PC-3 (cell line): ENCODE measurements at places on chromosomes 12 and 14. TPM values are rescaled to one million over a fixed set of nuclear protein-coding genes. Genes with fewer than 3 reads are reported as not detected.
A peak's percentile ranks its signal among the peaks of the same experiment; 100 is the strongest.

DNA sequence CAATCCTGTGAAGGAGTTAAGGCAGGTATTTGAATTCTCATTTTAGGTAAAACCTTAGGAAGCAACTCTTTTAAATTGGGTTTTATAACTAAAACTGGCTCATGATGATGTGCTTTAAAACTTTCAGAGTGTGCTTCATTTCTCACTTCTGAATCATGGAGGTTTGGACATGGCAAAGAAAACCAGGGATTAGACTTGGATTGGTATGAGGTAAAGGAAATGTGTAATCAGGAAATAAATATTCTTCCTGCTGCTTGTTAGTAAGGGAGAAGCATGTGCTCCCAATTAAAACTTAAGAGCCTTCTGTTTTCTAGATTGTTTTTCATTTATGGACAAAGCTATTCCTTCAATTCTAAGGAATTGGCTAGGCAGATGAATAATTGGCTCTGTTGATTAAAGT lies 57.4 kb downstream of the FBXO33 start:
- peak; percentile 28 for DNase-seq

- no peak for DNase-seq
These were observed 78.7 kb downstream of the FZD10 start for GRCh38 chr12:130240831-130241590.

GRCh38 chr12:19482036-19482435 lies 42.7 kb downstream of the AEBP2 start:
- no peak for DNase-seq

GRCh38 chr14:103530390-103530789 lies 1.4 kb downstream of the TRMT61A start:
- DNase-seq, result peak; percentile 32

GRCh38 chr14:56812364-56813141 lies 2.3 kb upstream of the OTX2 start:
- no peak for DNase-seq

GRCh38 chr14:27929797-27930347 lies 836.7 kb upstream of the FOXG1 start:
- DNase-seq, result no peak

DNA sequence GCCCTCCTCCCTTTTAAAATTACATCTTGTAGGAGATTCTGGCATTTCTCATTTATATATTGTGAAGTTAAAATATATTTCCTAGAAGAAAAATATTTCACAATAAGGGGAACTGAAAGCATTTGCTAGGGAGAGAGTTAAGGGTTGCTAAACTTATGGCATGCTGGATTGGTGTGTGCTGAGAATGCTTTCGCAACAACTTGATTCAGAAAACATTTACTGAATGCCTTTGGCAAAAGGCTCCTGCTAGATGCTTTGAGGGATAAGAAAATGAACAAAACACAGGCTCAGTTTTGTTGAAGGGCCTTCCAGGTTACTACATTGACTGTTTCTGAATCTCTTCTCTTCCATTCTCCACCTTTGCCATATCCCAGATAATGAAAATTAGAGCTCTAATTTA lies 67.5 kb downstream of the DIP2B start:
- DNase-seq, result peak; percentile 58

DNA sequence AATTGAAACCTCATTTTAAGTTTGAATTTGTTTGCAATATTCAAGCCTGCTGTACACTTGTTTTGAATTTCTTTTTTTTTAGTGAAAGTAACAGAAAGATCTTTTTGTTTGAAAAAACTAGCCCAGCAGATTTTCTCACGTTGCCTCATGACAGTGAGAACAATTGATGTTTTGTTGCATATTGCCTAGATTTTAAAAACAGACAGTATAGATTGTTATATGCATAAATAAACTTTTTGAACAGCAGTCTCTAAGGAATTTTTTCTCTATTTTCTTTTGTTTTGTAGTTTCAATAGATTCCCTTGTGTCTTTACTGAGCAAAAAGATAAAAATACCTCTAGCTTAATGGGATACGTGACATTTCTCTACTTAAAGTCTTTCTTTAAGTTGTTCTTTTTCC lies 15.4 kb downstream of the OR6C6 start:
- no peak for DNase-seq

- DNase-seq, result no peak
These were observed 5.7 kb downstream of the TPCN1 start for GRCh38 chr12:113226696-113227568.

DNA sequence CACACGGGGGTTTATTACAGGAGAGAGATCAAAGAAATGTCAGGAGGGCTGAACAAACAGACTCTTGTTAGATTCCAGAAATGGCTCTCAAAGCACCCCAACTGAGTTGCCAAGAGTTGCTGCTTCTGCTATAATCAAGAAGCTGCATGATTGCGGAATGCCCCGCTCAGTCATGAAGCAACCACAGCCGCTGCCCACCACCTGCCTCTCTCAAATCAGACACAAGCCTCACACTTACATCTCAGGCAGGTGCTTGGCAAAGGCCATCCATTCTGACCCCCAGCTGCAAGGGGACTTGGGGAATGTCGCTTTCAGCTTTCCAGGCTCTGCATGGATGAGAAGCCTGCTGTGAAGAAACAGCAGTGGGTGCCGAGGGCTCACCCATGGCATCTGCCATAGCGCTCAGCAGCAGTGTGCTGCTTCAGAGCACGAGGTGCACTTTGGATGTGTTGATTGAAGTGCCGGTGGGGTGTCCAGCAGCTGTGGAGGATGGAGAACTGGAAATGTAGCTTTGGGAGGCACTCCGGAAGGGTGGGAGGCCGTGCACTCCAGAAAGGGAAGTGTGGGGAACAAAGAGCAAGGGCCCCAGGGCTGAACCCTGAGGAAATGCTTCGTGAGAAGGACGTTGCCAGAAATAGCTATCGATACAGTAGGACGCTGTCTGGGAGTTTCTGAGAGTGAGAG lies 37.7 kb downstream of the LRRC74A start:
- DNase-seq, result no peak

DNA sequence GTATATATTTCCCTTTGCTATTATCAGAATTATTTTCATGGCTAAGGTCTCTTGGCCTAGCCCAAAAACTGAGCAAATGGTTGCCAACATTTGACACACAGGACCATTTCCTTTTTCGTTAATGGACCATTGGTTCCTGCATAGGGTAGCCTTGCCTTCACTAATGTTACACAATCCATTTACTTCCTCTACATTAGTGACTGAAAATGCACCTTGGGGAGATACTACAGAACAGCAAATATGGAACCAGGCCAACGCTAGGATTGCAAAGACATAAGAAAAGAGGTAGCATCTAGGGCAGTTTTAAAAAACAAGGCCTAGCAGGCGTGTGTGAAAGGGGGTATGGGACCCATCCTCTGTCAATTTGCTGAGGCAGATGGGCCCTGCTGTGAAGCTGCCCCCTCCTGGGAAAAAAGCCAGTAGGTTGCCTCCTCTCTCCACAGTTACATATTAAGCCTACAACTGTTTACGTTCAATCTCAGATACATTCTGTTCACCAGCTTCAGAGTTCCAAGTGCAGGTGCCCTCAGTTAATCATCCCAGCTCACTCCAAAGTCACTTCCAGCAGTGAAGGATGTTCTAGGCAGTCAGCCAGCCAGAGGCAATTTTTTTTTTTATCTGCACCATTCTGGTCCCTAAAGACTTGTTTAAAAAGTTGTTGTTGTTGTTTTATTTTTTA lies 15.0 kb downstream of the AQP6 start:
- DNase-seq, result no peak

- DNase-seq, result peak; percentile 61
These were observed 5.1 kb upstream of the SPATA7 start for GRCh38 chr14:88380405-88380804.

DNA sequence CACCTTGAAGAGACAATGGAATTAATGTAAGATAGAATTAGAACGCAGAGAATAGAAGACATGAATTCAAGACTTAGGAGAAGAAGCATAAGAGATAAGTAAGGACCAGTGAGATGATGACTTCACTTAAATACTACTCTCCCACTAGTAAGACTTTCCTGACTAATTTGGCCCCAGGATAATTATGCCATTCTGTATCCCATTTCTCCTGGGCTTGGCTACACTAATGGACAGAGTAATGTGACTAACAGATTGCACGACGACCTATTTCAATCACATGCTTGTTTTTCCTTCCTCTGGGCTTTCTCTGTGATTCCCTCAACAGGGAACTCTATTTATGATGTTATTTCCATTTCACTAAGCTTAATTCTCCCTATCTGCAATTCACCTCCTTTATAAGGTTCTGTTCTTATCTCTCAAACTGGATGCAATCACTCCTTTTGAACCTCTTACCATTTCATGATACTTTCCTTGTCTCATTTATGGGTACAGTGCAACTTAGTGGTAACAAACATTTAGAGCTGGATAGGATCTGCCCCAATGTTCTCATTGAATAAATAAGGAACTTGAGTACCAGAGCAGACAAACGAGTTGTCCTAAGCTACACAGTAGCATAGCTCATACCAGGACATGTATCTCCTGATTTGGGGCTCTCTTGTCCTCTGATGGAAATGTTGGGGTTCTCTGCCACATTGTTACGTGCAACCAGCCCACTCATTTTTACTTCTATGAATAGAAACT lies 102.7 kb downstream of the BTG1 start:
- DNase-seq, result peak; percentile 33

DNA sequence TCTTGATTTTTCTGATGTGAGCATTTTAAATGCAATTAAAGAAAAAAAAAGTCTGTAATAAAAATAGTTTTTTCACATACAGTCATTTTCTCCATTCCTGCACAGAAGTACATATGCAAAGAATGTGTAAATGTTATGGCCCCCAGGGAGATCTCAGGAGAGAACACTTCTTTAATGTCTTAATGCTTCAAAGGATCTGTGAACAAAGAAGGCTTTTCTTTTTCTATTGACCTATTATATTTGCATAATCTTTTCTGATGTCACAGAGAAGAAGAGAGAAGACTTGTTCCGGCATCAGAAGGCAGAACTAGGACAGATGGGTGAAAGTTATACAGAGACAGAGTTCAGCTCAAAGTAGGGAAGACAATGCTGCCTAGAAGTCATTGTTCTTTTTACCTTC lies 413.5 kb upstream of the STXBP6 start:
- no peak for DNase-seq

DNA sequence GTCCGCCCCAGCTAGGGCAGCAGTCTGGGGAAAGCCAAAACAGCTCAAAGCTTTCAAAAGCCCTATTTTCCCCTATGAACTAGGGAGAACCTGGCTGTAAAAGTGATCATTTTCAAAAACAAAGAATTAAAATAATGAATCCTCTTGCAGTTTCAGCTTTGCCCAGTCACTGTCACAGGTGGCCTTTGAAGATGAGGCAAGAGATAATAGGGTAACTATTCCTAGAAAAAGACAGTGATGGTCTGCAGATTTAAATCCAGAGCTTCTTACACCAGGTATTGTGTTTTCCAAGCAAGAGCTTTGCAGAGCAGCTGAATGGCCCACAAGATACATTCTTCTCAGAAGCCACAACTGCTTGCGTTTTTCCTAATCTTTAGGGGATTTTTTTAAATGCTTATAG lies 80.2 kb upstream of the NUDT4 start:
- DNase-seq, result no peak

DNA sequence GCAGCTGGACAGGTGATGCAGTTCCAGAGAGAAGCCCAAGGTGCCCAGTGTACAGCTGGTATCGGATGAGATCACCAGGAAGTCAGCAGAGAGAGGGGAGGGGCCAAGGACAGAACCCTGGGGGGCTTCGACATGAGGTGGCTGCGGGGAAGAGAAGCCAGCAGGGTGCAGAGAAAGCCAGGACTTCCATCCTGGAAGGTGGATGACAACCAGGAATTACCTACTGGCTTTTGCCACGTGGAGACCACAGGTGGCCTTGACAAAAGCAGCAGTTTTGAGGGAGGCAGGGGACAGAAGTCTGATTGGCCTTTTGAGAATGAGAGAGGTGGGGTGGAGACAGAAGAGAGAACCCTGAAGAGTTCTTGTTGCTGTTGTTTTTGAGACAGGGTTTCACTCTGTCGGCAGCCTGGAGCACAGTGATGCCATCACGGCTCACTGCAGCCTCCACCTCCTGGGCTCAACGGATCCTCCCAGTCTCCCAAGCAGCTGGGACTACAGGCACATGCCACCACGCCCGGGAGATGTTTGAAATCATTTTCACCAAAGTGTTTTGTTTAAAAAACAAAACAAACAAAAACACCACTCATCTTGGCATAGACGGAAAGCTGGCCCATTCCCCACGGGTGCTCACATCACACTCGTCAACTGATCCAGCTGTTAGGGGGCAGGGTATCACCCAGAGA lies 35.2 kb downstream of the CDC42BPB start:
- DNase-seq, result no peak

- peak; percentile 35 for DNase-seq
These were observed 77.5 kb downstream of the LRRC9 start for GRCh38 chr14:59997449-59997848.

DNA sequence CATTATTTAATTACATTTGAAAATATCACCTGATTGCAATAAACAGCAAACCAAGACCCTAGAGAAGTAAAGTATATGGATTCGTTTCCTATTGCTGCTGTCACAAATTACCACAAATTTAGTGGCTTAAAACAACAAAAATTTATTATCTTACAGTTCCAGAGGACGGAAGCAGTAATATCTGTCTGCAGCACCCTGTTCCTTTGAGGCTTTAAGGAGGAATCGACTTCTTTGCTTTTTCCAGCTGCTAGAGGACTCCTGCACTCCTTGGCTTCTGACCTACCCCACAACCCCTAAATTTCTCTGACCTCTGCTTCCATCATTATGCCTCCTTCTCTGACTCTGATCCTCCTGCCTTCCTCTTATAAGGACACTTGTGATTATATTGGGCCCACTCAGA lies 23.8 kb upstream of the PPM1A start:
- no peak for DNase-seq

GRCh38 chr12:42586268-42586667 lies 3.3 kb downstream of the PRICKLE1 start:
- DNase-seq, result no peak

DNA sequence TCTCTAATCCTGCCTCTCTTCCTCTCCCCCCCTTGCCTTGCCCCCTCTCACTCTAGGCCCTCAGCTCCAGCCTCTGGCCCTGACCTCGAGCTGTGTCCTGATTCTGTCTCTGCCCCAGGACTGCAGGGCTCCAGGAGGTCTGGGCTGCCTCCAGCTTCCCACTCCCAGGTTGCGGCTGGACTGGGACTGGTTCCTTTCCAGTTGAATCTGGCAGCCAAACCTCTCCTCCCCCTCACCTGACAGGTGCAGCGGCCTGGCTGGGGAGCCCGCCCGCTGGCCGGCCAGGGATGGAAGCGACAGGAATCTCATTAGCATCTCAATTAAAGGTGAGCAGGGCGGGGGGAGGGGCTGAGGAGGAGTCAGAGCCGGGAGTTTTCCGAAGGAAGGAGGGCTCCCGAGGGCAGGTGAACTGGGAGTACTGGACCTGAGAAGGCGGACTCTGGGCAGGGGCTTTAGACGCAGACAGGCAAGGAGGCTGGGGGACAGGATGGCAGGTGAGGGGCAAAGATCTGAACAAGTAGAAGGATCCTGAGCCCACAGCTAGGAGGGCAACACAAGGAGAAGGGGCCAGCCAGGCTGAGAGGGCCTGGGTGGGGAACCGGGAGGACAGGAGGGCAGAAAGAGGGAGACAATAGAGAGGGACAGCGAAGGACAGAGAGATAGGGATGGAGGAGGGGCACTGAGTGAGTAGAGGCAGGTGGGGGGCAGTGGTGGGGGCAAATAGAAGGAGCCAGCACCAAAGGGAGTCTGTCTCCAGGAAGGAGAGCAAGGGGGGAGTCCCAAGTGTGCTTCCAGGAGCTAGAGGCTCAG lies at the start of gene SCNN1A:
Gene SCNN1A (minus strand): TSS at position 295 of the 810 bp plus-strand sequence. CDS start 780 bp downstream, outside the sequence.
- no peak for DNase-seq

SERPINA10 gene
- total RNA-seq, result not detected in 2 replicates

RPGRIP1 gene
- 0.33 TPM in 1 of 2 replicates, not detected in the other for total RNA-seq

EPYC gene
- total RNA-seq, result not detected in 2 replicates

GPR84 gene
- not detected in 2 replicates for total RNA-seq

INHBC gene
- not detected in 2 replicates for total RNA-seq

PNN gene
- total RNA-seq, result 36.7 and 45.6 TPM in 2 replicates

KRT78 gene
- total RNA-seq, result 0.12 and 0.15 TPM in 2 replicates

LRP6 gene
- total RNA-seq, result 15.5 and 17.3 TPM in 2 replicates

CYP46A1 gene
- total RNA-seq, result 0.52 and 1.2 TPM in 2 replicates

ZC2HC1C gene
- total RNA-seq, result 3.4 and 9.5 TPM in 2 replicates
